ENCODE measurements at places on chromosomes 5 and 9.

- peak; percentile 97 for DNase-seq
Observed at GRCh38 chr9:114505187-114506081, at the start of gene WHRN. Gene WHRN (minus strand): TSS chr9:114505473. CDS start chr9:114504801, 672 bp downstream.

DNA sequence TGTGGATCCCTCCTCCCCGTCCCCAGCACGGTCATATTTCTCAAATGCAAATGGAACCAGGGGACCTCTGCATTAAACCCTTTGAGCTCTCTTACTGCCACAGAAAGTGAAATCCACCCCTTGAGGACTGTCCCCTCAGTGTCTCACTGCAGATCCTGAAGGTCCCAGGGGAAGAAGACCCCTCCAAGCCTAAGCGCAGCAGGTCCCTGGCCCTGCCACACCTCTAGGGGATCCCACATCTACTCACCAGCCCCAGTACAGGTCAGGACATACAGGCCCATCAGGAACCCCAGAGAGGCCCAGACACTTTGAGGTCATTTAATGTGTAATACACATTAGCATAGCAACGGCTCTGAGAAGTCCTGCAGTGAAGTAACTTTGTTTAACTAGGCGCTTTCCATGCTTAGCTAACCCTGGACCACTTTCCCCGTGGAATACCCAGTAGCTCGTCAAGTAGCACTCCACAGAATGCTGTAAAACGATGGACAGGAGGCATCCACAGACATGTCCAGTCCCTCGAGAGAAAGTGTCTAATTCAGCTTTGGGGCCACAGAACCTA is 54.7 kb upstream of the ALDH1B1 start:
- DNase-seq, result no peak

- DNase-seq, result no peak
Observed at GRCh38 chr5:170113522-170113900, 7.8 kb downstream of the FOXI1 start.

DNA sequence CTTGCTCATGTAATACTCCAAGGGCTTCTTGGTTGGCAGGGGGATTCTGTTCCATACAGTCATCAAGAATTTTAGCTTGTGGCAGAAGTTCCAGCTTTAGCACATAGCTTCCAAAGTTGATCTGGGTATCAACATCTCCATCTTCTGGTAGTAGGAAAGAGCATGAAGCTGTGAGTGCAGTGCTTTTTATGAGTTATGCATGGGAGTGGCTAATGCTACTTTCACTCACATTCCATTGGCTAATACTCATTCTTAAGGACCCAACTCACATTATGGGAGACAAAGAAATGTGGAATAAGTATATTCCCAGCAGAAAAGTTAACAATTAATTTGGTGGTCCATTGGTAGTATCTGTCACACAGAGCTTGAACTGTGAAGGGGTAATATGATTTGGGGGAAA is 194.2 kb upstream of the CHD1 start:
- no peak for DNase-seq

GRCh38 chr5:32058101-32058500 is 116.0 kb downstream of the GOLPH3 start:
- DNase-seq, result no peak

DNA sequence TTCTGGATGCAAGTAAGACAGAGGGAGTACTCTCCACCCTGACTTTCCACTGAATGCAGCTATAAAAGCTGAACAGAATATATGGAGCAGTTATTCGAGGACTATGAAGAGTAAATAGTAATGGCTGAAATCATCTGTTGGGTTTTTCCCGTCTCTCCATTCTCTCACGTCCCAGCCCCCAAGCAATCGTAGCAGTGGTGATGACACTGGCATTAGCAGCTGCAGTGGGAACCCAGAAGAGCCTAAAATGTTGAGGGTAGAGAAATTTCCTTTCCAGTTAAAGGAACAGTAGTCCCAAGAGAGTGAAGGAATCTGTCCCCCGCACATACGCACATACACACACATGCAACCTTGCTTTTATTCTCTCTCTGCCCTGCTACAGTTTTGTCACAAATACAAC is 33.2 kb downstream of the MED27 start:
- no peak for DNase-seq

GRCh38 chr5:5738797-5739489 is 316.5 kb downstream of the ICE1 start:
- no peak for DNase-seq

DNA sequence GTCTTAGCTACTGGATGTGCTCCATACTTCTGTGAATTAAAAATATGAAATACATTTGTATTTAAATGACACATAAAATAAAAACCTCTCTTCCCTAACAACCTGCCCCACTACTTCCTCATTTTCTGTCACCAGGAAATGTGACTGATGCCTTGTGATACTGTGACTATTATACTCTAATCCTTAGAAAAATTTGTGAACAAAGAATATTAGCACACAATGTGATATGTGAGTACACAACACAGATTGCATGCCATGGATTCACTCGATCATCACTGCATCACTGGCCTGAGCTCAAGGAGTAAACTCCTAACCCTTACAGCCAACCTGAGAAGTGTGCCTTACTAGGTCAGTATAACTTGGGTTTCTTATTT is 281.0 kb downstream of the EFNA5 start:
- no peak for DNase-seq

DNA sequence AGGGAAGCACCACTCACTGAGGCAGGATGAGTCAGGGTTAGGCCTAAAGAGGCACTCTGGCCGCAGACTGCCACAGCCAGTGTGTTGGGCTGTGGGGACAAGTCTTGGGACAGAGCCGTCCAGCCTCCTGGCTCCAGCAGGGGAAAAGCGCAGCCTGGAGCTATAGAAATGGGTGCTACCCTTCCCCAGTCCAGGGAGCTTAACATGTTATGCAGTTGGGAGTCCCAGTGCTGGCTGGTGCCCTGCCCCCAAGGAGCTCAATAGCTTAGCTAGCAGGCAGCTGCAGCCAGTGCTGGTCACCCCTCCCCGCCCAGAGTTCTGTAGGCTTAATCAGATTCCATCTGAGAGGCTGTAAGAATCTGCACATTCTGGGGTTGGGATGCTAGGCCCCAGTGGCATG is 399.6 kb upstream of the TUSC1 start:
- DNase-seq, result no peak

GRCh38 chr5:17277907-17278306 is 60.5 kb downstream of the BASP1 start:
- DNase-seq, result no peak

- DNase-seq, result no peak
Observed at GRCh38 chr9:80651044-80651443, 1038.3 kb downstream of the TLE1 start.

GRCh38 chr5:75686480-75686879 is 30.8 kb downstream of the POC5 start:
- DNase-seq, result no peak

- no peak for DNase-seq
Observed at GRCh38 chr5:150692276-150692675, 8.6 kb downstream of the RBM22 start.

DNA sequence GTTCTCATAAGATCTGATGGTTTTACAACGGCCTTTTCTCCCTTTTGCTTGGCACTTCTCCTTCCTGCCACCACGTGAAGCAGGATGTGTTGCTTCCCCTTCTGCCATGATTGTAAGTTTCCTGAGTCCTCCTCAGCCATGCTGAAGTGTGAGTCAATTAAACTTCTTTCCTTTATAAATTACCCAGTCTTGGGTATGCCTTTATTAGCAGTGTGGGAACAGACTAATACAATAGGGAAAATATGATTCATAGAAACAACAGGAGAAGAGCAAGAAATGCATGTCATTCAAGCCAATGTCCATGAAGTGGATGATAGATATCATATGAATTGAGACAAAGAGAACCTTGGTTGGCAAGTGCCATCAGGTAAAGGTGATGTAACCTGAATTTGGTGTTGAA is 128.3 kb upstream of the HAPLN1 start:
- DNase-seq, result no peak

- no peak for DNase-seq
Observed at GRCh38 chr9:104092192-104092591, 1.9 kb upstream of the SMC2 start.

GRCh38 chr9:107397076-107398044 is 92.2 kb downstream of the KLF4 start:
- peak; percentile 46 for DNase-seq

DNA sequence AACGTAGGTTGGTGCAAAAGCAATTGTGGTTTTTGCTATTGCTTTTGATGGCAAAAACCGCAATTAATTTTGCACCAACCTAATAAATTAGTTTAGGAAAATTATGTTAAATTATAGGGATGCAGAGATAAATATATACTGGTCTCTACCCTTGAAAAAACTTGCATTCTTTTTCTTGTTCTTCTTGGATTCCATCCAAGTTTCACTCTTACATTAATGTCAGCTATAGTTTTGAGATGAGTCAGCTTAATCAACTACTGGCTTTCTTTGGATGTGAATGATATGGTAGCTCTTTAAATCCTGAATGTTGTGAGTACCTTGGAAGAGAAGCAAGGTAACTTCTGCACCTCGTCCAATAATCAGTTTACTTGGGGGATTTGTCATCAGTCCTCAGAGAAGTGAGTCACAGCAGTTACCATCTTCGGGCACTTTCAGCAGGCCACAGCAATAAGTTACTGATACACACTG is 549.0 kb upstream of the ZNF608 start:
- no peak for DNase-seq

DNA sequence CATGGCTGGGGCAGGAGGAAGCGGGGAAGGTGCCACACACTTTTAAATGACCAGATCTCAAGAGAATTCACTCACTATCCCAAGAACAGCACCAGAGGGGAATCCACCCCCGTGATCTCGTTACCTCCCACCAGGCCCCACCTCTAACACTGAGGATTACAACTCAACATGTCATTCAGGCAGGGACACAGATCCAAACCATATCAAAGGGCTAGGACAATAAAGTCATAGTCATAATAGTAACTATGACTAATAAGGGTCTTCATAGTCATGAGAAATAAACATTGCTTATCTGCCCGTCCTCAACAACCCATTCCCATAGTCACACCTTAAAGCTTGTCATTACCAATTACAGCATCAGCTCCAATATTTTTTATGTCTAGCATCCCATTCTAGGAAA is 65.3 kb upstream of the SMC2 start:
- no peak for DNase-seq

Measured in femur (tissue), 1 donor.